Sciatic nerve (tissue), 2 donors: ENCODE measurements at places on chromosomes 1 and 21.

- no peak for DNase-seq
These were observed 567.2 kb downstream of the NPHP4 start for GRCh38 chr1:5424802-5425703.

GRCh38 chr1:22932803-22933470 is 39.7 kb downstream of the LACTBL1 start:
- peak; percentile 8 for DNase-seq

DNA sequence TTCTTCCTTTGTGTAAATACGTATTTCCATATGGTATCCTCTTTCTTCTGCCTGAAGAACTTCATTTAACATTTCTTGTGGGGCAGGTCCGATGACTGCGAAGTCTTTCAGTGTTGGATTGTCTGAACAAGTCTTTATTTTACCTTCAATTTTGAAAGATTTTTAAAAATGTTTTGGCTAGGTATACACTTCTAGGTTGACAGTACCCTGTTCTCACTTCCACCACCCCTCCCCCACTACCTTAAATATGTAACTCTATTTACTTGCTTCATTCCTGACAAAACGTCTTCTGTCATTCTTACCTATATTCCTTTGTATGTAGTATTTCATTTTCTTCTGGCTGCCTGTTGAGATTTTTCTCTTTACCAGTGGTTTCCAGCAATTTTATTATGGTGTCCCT is 85.7 kb upstream of the ARTN start:
- DNase-seq: no peak

DNA sequence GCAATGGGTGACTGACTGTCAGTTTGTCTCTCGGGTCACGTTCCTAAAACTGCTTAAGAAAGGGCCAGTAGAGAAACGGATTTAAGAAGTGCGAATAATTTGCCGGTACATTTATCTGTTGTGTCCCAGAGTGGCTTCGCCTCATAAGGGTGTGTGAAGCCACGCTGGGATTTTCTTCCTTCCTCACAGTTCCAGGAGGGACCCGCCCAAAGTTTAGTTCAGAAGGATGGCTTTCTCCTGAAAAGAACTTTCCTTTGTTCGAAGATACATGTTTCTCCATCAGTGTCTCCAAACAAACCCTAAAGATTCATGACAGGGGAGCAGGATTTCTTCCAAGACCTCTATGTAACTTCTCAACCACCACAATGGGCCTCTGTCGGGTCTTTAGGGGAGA is 49.8 kb downstream of the ADAMTS1 start:
- no peak for DNase-seq

- no peak for DNase-seq
These were observed 109.6 kb downstream of the S1PR1 start for GRCh38 chr1:101346419-101346818.

DNA sequence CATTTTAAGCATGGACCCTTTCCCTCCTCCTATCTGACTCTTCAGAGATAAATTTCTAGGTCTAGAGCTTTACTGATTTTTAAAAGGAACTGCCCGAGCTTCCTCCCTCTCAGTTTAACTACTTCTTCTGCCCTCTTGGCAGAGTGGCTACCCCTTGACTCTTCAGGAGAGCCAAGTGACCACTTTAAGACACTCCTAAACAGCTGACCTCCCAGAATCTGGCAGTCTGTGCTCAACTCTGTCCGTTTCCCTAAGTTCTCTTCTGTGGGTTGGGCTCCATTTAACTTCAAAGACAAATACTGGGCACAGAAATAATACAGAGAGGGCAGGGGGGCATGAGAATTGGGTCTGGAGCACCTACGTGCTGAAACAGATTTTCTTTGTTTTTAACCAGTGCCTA is 196.3 kb upstream of the FOXD3 start:
- no peak for DNase-seq

DNA sequence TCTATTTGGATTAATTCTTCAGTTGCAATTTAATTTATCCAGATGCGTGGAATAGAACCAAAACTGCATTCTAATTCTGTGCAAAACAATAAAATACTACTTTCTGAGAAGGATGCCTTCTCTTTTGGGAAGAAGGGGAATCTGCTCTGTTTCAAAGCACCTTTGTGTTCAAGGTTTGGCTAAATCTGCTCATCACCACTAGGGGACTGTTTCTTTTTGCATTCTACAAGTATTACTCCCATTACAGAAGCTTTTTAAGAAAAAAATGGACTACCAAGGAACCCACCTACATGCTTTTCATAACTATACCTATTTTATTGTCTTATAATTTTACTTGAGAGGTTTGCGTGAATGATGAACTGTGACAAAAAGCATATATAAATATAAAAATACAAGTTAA is 18.2 kb downstream of the MRPS6 start:
- no peak for DNase-seq

DNA sequence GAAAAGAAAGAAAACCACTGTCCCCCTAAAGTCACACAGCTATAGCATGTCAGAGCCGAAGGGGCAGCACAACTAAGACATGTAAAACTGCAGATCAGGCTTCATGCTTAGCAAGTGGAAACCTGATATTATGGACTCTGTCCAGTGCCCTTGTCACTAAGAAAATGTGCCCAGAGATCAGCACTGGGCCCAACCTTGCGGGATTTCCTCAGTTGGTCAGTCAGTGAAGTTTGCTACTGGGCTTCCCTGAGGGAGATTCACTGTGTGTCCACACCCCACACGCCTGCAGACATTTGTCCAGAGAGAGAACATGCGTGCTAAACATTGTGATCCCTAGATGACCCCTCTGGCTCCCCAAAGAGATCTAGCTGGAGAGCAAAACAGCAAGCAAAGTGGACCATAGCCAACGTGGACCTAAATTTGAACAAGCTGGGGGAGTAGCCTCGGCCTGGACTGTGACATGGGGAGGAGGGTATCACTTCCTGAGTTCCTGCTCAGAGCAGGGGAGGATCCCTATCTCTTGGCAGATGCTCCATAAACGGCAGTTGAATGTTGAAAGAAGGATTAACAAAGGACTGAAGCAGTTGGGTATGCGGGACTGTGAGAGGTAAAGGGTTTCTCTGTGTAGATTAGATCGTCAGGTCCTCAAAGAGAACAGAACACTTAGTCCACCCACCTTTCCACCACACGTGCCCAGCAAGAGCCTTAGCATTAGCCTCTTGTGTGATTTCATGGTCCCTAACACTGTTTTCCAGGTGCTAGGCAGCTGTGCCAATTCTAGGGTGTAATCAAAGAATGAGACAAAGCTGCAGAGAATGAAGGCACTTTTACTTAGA is 53.6 kb downstream of the GLUL start:
- DNase-seq: no peak

DNA sequence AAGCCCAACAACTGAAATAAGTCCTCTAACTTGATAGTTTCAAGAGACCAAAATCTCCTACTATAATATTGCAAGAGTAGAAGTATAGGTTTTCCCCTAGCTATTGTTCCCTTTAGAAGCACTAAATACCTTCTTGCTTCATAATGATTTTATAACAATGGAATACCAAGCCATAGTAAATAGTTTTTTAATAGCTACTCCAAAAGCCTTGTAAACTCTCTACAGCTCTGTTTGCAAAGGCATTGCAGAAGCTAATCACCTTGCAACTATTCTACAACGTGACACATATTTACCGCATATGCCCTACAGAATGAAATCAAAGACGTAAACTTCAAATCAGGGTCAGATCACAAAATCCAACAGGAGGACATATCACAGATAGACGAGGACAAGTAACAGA is 451.5 kb upstream of the ZRANB2 start:
- no peak for DNase-seq

GRCh38 chr1:113027449-113027848 is 45.5 kb upstream of the LRIG2 start:
- DNase-seq: no peak

- DNase-seq: no peak
These were observed 1.8 kb upstream of the SPRR2A start for GRCh38 chr1:153058826-153059784.

DNA sequence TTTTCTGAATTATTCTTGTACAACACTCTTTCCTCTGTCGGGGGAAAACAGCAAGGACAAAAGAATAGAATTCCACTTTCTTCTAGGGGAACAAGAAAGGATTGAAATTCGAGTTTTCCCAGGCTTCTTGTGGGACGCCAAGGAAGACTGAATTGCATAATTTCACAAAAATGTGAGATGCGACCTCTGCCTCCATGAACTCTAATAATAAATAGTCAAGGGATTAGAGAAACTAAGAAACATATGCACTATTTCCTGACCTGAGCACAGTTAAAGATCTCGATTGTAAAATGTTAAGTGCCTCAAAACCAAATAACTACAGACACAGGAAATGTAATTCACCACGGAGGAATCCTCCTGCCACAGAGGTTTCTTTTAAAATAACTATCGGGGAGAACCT is 117.3 kb upstream of the MARK1 start:
- DNase-seq: no peak

DNA sequence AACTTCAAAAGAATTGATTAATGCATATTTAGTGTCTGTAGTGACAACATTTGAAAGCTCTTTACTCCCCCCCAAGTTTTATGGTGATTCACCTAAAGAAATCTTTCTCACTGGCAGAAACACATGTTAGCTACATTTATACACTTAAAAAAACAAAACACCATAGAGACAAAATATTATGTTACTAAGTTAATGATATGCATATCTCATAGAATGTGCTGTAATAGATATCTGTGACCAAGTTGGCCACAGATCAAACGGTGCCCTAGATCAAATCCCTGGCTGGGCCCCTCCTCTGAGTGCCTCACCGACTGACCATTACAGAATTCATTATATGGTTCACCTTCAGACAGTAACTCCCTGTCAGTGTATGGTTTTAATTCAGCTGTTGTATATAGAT is 322.1 kb upstream of the LYPLAL1 start:
- DNase-seq: no peak

GRCh38 chr1:228689255-228689654 is 46.0 kb upstream of the RHOU start:
- no peak for DNase-seq

- no peak for DNase-seq
These were observed 914 bp upstream of the ADGRB2 start for GRCh38 chr1:31765041-31765467.

DNA sequence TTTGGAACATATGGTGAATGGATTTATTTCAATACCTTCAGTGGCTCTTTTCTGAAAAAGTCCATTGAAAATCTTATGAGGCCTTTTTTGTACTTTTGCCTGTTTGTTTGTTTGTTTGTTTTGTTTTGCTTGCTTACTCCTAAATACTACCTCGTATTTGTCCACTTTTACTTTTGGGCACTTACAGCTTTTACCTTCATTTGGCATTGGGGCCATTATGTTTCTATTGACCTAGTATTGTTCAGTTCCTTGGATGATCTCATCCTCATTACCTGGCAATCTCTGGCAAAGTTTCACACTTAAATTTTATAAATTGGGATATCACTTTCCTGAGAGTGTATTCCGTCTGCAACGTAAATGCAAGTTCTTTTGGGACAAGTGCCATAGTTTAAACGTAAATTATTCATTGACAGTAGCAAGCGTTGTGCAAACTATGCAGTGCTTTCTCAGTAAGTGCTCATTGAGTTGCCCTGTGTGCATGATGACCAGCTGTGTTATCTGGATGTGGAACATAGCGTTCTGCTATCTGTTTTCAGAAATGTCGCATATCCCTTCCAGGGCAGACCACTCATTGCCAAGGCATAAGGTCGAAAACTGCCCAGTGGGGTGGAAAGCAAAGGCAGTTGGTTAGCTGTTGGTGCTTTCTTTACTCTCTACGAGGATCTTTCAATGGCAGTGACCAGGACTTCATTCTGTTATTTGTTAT is 51.1 kb downstream of the LRRC8D start:
- DNase-seq: no peak
